ENCODE measurements at places on chromosomes 5 and 9.
A peak's percentile ranks its signal among the peaks of the same experiment; 100 is the strongest.

DNA sequence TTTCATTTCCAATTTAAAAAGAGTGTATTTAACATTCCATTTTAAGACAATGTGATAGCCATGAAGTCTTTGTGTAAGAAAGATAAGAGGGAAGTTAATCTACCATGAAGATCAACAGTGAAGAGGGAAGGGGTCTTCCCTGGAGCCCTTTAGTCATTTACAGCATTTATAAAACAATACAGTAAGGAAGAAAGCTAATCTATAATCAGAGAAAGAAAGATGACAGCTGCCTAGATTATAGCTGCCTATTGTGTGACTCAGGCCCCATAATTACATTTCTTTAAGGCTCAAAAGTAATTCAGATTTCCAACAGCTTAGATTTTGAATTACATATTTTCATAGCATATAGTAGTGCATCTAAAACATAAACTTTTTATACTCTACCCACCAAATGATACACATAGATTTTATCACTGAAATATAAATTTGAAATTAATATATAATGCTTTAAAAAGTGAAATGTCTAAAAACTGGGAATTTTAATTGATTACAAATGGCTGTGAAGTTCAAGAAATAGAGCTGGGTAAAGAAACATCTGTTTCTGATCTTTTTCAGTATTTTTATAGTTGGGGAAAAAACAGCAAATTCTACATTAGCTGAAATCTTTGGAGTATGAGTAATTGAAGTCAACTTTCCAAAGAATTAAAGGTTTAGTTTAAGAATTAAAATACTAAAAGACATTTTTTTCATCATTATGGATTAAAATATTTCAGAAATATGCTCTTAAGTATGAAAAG is 89.6 kb downstream of the RIC1 start:
- no peak for DNase-seq

- peak; percentile 62 for DNase-seq
Measured at GRCh38 chr5:150523472-150524350, 15.8 kb downstream of the NDST1 start.

DNA sequence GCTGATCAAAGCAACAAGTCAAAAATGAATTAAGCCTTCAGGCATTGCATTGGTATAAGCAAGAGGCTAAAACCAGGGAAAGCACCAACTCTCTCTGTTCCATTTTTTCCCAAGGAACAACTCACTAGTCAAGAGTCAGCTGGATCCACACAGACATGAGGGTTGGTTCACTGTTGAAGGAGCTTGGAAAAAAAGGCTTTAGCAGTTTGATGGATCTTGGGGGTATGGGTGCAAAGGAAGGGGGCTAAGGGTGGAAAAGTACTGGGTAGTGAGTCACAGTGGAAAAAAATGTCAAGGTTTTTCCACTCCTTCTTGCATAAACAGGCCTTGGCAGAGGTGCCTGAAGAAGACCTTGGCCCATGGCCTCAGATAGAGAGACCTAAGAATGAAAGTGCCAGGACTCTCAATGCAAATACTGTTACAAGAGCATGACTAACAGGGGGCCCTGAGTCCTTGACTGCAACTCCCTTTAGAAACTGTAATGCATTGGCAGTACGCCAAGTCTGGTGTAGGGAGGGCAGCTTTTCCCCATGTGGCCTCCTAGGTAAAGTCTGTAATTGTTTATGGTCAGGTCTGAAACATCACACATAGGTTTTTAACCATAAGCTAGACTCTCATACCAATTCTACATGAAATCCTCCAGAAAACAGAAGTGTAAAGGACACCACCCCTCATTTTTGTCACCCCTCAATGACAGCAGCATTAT is 23.7 kb downstream of the ACTL7A start:
- DNase-seq = peak; percentile 44

- DNase-seq = peak; percentile 52
Measured at GRCh38 chr5:131329286-131329560, 65.4 kb downstream of the CDC42SE2 start.

Data from inflammatory macrophage treated with lipopolysaccharide for 4 hours (primary cell).